ENCODE measurements at places on chromosomes 13 and 19. TPM values are rescaled to one million over a fixed set of nuclear protein-coding genes. Genes with fewer than 3 reads are reported as not detected.

Gene FAM83E
- total RNA-seq: 0.46 TPM

Gene NUFIP1
- total RNA-seq: 2.7 TPM

Gene CLEC17A
- 0.28 TPM for total RNA-seq

Gene ZNF723
- total RNA-seq: not detected

Gene GPATCH1
- total RNA-seq: 5.3 TPM

Gene CEACAM6
- total RNA-seq: not detected

Gene CEACAM8
- total RNA-seq: not detected

Gene CYP2S1
- 17.8 TPM for total RNA-seq

Gene CCNA1
- 1.4 TPM for total RNA-seq

Gene MAP3K10
- total RNA-seq: 7.6 TPM

Gene HIPK4
- 0.18 TPM for total RNA-seq

Gene TMEM145
- total RNA-seq: not detected
